ENCODE measurements at places on chromosomes 1 and 21.

DNA sequence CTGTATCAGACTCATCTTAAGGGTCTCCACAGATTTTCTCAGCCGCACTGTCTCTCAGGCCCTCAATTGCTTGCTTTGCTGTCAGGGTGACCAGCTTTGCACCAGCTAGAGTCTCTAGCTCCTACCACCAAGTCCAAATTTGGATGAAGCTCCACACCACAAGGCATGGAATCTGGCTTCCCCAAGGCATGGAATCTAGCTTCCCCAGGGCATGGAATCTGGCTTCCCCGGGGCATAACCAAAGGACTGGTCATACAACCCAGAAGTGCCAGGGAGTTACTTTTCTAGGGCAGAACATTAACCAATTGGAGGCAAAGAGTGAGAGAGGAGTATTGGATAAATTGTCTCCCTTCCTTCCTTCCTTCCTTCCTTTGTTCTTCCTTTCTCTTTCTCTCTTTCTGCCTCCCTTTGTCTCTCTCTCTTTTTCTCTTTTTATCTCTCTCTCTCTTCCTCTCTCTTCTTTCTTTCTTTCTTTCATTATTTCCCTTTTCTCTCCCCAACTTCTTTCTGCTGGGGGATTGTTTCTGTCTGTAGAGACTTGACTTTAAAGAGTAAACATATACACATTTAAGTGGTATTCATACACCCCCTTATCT is 76.9 kb upstream of the HAO2 start:
- DNase-seq = no peak

DNA sequence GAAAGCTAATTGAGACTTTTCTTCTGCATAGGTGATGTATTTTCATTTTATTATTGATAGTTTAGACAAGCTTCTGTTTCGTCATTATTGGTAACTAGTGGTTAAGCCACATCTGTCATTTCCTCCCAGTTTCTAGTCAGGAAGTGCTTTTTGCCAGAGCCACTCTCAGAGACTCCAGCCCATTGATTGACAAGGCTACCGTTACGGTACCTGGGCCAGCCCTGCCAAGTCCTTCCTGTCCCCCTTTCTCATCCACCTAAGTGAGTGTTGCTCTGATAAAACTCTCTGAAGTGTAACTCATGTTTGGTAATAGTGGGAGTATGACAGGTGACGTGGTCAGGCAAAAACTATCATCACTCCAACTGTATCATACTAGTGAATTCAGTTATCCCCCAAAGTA is 29.6 kb upstream of the AGL start:
- DNase-seq = peak; percentile 64

DNA sequence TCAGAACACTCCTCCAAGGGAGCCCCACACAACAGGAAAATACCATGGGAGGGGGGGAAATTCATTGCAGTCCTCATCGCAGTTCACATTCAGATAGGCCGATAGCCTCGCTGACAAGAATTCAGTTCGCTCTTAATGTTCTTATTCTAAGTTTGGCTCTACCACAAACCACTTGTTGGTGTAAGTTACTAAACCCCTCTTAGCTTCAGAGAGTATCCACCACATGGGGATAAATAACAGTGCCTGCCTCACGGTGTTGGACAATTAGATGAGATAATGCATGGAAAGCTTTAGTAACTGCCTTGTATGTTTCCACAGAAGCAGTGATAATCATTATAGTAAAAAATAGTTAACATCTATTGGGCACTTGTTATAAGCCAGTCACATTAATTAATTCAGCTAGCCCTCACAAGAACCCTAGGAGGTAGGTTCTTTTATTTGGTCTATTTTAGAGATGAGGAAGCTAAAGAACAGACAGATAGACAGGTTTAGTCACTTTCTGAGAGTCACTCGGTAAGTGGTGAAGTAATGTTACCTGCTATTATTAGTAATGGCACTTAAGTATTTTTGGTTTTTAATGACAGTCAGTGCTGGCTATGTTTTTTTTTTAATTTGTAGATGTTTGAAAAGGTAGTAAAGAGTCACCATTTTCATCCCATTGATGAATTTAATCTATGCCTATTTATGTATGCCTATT is 10.1 kb downstream of the VAV3 start:
- no peak for DNase-seq

GRCh38 chr1:60906526-60906925 is 175.8 kb upstream of the NFIA start:
- DNase-seq = no peak

DNA sequence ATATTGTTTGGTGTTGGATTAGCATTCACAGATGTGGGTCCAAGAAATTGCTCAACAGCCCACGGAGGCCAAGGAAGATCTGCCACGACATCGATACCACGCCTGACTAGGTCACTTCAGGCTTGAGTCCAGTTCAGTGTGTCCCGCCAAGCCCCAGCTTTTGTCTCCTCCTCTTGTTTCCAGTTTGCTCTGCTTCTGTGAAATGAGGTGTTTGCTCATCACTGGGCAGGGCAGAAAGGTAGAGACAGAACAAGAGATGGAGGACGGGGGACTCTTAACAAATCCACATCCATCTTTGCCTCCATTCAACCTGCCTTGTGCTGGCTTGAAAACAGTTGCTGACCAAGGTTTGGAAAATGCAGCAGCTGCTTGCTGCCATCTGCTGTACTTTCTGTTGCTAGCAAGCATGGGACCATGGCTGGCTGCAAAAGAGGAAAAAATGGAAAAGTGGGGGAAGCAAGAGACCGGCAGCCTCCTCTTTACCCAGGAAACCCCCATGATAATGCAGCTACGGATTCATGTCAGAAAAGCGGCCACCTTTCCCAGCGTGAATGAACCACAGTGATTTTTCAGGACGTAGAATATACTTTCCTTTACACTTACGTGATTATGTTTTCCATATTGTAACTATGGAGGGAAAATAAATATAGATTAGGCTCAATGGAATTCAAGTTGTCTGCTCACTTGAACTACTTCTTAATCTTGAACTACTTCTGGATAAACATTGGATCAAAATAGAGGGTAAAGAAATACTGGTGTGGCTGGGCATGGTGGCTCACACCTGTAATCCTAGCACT is 80.2 kb upstream of the GREM2 start:
- no peak for DNase-seq
